ENCODE measurements at places on chromosomes 11 and 22.
A peak's percentile ranks its signal among the peaks of the same experiment; 100 is the strongest.

DNA sequence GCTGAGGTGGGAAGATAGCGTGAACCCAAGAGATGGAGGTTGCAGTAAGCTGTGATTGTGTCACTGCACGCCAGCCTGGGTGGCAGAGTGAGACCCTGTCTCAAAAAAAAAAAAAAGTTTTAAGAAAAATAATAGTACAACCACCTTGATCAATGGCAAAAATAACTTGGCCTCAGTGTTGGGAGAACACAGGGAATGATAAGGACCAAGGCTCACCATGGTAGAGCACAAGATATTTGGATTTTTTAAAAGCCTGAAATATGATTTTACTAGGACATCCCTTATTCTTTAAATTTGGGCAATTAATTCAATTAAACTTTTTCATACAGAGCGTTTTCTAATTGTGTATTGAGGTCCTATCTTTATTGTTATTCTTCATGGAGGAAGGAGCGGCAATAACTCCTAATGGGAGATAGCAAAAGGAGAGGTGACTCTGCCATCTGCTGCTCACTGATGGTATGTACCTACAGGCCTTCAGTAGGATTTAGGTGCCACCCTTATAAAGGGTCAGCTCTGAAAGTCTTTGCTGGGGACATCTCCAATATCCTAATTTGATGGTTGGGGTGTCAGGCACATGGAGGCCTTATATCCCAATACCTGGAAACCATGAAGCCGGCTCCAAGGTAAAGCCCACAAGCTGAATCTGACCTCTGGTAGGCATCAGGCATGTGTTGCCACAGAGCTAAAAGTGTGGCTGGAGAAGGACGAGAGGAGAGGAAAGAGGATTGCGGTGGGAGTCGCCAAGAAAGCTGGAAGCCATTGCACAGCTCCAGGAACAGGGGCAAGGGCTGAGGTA, 21.9 kb upstream of the POLD3 start:
- H3K27me3 ChIP-seq: no peaks in the 10 kb centered on the region
- no peaks in the 10 kb centered on the region for H3K4me1 ChIP-seq
- H3K36me3 ChIP-seq: no peaks in the 10 kb centered on the region

GRCh38 chr11:477052-477715, 27.1 kb downstream of the PTDSS2 start:
- H3K36me3 ChIP-seq: no peaks in the 10 kb centered on the region
- H3K27me3 ChIP-seq: no peaks in the 10 kb centered on the region
- H3K4me1 ChIP-seq: no peaks in the 10 kb centered on the region
- no peak for DNase-seq
- H3K4me3 ChIP-seq: no peak overlapping the region
- no peak overlapping the region for H3K27ac ChIP-seq

GRCh38 chr11:105469931-105470330, 139.9 kb upstream of the GRIA4 start:
- no peak overlapping the region for H3K4me3 ChIP-seq
- no peak overlapping the region for H3K27ac ChIP-seq
- H3K36me3 ChIP-seq: no peaks in the 10 kb centered on the region
- H3K4me1 ChIP-seq: peaks cover 13% of the 10 kb centered on the region
- no peak for DNase-seq

- no peak overlapping the region for H3K27ac ChIP-seq
- H3K36me3 ChIP-seq: no peaks in the 10 kb centered on the region
- H3K4me3 ChIP-seq: no peak overlapping the region
- H3K27me3 ChIP-seq: peaks cover 46% of the 10 kb centered on the region
- H3K4me1 ChIP-seq: no peaks in the 10 kb centered on the region
These were observed 250.9 kb upstream of the NARS2 start for GRCh38 chr11:78825591-78826020.

GRCh38 chr11:74844072-74844471, 95.4 kb downstream of the RNF169 start:
- no peak overlapping the region for H3K4me3 ChIP-seq
- H3K36me3 ChIP-seq: peaks cover 9% of the 10 kb centered on the region
- no peaks in the 10 kb centered on the region for H3K4me1 ChIP-seq
- no peak for DNase-seq
- H3K27ac ChIP-seq: no peak overlapping the region

DNA sequence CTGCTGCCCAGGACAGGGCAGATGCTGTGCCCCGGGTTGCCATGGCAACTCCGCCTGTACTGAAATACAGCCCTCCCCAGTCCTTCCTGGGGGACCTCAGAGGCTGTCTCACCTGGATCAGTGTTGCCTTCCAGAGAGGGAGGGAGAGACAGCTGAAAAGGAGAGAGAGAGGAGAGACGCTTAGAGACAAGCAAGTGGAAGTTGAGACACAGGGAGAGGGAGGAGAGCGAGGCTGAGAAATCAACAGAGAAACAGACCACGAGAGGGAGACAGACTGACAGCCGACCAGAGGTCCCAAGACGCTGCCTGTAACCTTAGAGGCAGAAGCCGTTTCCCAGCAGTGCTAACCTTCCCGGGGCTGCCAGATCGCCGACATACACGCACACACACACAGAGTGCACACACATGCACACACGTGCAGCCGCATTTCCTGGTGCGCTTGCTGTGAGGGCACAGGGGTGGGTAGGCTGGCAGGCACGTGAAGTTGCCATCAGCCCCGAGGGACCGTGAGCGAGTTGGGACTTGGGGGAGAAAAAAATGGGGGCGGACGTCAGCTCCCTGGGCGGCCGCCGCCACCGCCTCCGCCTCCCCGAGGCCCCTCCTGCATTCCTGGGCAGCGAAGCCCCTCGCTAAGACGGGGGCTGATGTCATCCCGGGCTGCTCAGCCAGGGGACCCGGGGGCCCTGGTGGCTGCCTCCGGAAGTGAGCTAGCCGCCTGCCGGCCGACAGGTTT, 88.6 kb upstream of the CRYBB3 start:
- H3K27ac ChIP-seq: peak overlapping the region; percentile 9
- no peaks in the 10 kb centered on the region for H3K36me3 ChIP-seq
- DNase-seq: peak; percentile 73
